ENCODE measurements at places on chromosomes 5 and 9.

DNA sequence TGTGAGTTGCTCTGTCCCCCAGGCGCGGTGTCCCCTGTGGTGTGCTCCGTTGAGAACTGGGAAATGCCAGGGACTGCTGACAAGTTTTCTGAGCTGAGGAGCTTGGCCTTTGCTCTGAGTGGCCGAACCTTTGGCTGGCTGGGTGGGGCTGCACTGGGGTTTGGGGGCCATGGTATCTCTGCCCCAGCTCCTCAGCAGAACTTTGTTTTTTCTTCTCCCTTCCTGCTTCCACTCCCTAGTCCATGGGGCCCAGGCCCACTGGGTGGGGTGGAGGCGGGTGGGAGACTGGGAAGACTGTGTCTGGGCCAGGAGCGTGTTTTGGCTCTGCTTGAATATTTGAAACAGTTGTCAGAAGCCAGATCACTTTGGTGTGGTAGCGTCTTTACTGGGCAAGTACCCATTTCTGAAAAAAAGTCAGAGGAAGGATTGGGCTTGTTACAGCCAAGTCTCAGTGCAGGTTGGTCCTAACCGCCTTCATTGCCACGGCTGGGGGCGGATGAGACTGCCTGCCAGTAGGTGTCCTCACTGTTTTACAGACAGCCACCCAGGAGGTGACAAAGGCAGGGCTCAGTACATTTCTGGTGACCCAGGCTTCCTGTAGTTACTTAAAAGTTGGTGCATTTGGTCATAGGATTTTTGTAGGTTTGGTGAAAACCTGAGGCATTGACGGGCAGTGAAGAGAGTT is 92.7 kb downstream of the DAB2IP start:
- DNase-seq = peak; percentile 38

- DNase-seq = no peak
Measured at GRCh38 chr9:88978034-88978433, 13.2 kb upstream of the S1PR3 start.

GRCh38 chr5:168320805-168321204 is 29.4 kb downstream of the WWC1 start:
- DNase-seq = peak; percentile 73

GRCh38 chr5:176596689-176597416 is 13.1 kb downstream of the GPRIN1 start:
- no peak for DNase-seq
